ENCODE measurements at places on chromosomes 4 and X. TPM values are rescaled to one million over a fixed set of nuclear protein-coding genes. Genes with fewer than 3 reads are reported as not detected.

Gene OTC
- total RNA-seq, result not detected

Gene MAP9
- total RNA-seq, result 12.3 TPM

DNA sequence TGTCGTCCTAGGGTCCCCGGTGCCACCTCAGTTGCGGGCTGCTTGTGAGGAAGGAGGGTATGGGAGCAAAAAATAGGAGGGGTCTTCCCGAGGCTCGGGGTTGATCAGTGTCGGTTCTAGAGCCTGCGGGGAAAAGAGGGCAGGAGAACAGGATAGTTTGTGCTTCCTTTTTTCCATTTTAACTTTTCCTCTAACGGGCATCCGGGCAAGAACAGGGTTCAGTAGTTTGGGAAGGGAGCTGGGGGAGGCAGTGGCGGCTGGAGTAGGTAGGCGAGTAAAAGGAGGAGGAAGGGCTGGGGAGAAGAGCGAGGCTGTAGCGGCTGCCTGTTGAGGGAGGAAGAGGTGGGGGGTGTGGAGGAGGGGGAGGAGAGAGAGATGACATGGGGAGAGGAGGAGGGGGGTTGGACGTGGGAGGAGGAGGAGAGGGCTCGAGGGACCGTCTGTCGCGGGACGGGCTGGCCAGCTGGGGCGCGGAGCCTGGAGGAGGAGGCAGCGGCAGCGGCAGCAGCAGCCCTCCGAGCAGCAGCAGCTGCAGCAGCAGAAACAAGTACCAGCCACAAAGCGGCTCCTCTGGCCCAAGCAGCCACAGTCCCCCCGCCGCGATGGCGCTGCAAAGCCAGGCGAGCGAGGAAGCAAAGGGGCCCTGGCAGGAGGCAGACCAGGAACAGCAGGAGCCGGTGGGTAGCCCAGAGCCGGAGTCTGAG is at the start of gene SLC16A2:
TSS of gene SLC16A2 (plus strand) at position 458 of the 704 bp plus-strand sequence. CDS start at position 603, 145 bp downstream.
- peak; percentile 42 for DNase-seq

Gene PCSK1N
- total RNA-seq, result 0.53 TPM

GRCh38 chr4:53522334-53522733 is 69.0 kb downstream of the LNX1 start:
- no peak for DNase-seq

- no peak for DNase-seq
Measured at GRCh38 chrX:86714441-86714840, 566.2 kb downstream of the DACH2 start.

- peak; percentile 19 for DNase-seq
Measured at GRCh38 chr4:26459054-26459755, 31.1 kb downstream of the CCKAR start.
